ENCODE measurements at places on chromosomes 3 and 15. TPM values are rescaled to one million over a fixed set of nuclear protein-coding genes. Genes with fewer than 3 reads are reported as not detected.

GRCh38 chr3:34920806-34921205 lies 718.5 kb upstream of the ARPP21 start:
- H3K4me3 ChIP-seq, result no peak overlapping the region
- no peaks in the 10 kb centered on the region for H3K27me3 ChIP-seq
- no peak for DNase-seq
- peak overlapping the region; percentile 67 for H3K27ac ChIP-seq
- H3K36me3 ChIP-seq, result no peaks in the 10 kb centered on the region
- H3K4me1 ChIP-seq, result peaks cover 22% of the 10 kb centered on the region

DNA sequence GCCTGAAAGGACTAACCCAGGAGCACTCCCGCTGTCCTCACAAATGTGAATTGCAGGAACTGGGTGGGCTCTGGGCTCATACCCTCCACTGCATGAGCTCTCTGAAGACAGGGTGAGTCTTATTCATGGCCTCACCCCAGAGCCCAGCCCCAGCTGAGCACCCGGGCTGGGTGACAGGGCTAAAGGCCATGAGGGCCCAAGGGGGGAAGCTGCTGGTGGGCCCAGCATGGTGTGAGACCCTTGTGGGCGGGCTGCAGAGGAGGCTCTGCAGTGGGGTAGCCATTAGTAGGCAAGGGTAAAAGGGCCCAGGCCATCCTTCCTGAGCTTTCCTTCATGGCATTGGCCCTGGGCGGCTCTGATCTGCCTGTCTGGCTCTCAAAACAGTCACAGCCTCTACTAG lies 30.3 kb downstream of the SRPRB start:
- H3K4me3 ChIP-seq, result no peak overlapping the region
- no peaks in the 10 kb centered on the region for H3K27me3 ChIP-seq
- no peak for DNase-seq
- no peaks in the 10 kb centered on the region for H3K36me3 ChIP-seq
- H3K27ac ChIP-seq, result no peak overlapping the region
- H3K4me1 ChIP-seq, result no peaks in the 10 kb centered on the region

GRCh38 chr15:59165726-59166125 lies 40.9 kb upstream of the LDHAL6B start:
- H3K4me3 ChIP-seq, result no peak overlapping the region
- no peak overlapping the region for H3K27ac ChIP-seq
- peaks cover 9% of the 10 kb centered on the region for H3K4me1 ChIP-seq
- H3K36me3 ChIP-seq, result peaks cover 6% of the 10 kb centered on the region
- DNase-seq, result no peak
- H3K27me3 ChIP-seq, result no peaks in the 10 kb centered on the region

- peak overlapping the region; percentile 7 for H3K27ac ChIP-seq
- DNase-seq, result no peak
- H3K27me3 ChIP-seq, result no peaks in the 10 kb centered on the region
- peaks cover 20% of the 10 kb centered on the region for H3K4me1 ChIP-seq
- no peak overlapping the region for H3K4me3 ChIP-seq
- peaks cover 9% of the 10 kb centered on the region for H3K36me3 ChIP-seq
These were observed 38.4 kb downstream of the SYNM start for GRCh38 chr15:99143242-99143641.

FSTL1 gene
- total RNA-seq, result 180 TPM

SPATA12 gene
- total RNA-seq, result not detected

GRCh38 chr3:110027446-110028080 lies 690.2 kb upstream of the DPPA4 start:
- no peak overlapping the region for H3K27ac ChIP-seq
- no peak overlapping the region for H3K4me3 ChIP-seq
- DNase-seq, result no peak
- no peaks in the 10 kb centered on the region for H3K36me3 ChIP-seq
- H3K27me3 ChIP-seq, result no peaks in the 10 kb centered on the region

DNA sequence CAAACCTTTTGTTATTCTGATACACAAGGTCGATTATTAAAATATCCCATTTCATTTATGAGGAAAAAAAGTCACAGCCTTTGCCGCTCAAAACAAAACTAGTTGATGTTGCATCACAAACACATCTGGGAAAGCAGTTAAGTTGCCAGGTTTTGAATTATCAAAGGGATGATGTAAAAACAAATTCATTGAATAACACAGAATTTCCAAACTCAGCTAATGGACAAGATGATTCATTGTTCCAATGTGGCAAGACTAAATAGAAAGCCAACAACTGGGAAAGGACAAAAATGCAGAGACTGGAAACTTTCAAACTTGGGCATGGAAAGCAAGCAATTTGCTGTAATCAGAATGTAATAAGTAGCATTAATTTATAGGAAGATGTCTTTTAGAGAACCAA lies 610.0 kb upstream of the ZNF385D start:
- H3K4me3 ChIP-seq, result no peak overlapping the region
- H3K36me3 ChIP-seq, result no peaks in the 10 kb centered on the region
- peaks cover 8% of the 10 kb centered on the region for H3K27me3 ChIP-seq

BTLA gene
- total RNA-seq, result not detected

Measured in neural crest cell (in vitro differentiated cells).